ENCODE measurements at places on chromosomes 2 and 18. TPM values are rescaled to one million over a fixed set of nuclear protein-coding genes. Genes with fewer than 3 reads are reported as not detected.

LGALSL gene
- total RNA-seq = 8.3 TPM

R3HDM1 gene
- total RNA-seq = 16.8 TPM

IL1RN gene
- total RNA-seq = not detected

TTC27 gene
- 22.5 TPM for total RNA-seq

TMEM37 gene
- total RNA-seq = 4.1 TPM

LOXHD1 gene
- 0.27 TPM for total RNA-seq

IL1R1 gene
- total RNA-seq = 144 TPM

FAM124B gene
- 1.9 TPM for total RNA-seq

GCG gene
- total RNA-seq = not detected
